Naive thymus-derived CD4-positive, alpha-beta T cell (primary cell): ENCODE measurements at places on chromosomes 11 and 22.
A peak's percentile ranks its signal among the peaks of the same experiment; 100 is the strongest.

- no peak for DNase-seq
Observed at GRCh38 chr11:128456566-128457268, 130.6 kb downstream of the ETS1 start.

DNA sequence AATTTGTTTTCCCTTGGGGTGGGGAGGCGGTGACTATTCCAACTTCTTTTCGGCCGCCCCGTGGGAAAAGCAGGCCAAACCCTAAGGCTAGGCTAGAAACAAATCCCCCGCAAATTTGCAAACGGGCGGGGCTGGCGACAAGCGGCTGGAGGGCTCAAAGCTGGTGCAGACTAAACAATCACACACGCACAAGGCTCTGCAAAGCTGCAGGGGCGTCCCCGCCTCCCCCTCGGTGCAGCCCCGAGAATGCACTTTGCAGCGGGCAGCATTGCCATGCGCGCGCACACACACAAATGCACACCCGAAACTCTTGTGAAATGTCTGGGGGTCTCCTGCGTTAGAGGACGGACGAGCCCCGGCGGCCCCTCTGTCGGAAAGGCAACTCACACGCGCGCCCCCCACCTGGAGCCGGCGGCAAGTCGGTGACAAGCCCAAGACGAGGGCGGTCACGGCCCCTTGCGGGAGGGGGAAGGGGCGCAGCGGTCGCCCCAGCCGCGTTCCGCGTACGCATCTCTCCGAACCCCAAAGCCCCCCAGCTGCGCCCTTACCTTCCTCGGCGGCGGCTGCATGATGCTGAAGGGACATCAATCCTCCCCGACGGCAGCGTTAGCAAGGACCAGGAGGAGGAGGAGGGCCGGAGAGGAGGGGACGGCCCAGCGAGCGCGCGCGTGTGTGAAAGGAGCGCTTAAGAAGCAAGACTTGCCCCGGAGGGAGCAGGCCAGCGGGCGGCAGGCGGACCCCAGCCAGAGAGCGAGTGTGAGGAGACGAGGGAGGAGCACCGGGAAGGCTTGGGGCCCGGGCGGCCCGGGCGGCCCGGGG is 600 bp downstream of the FCHSD2 start:
- DNase-seq, result peak; percentile 64

DNA sequence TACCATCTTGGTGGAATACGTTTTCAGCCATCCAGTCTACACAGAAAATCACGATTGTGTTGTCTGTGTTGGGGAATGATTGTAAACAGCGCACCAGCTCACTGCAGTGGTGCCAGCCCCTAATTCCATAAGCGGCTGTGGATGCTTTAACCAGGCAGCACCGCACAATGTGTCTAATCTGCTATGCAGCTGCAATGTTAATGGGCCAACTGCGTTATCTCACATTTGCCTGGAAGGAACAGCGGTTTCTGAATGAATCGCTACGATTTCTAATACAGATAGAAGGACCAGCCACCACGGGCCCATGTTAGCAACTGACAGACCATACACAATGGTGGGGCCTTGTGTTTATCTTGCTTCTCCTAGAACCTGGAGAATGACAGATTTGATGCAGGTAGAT is 384.5 kb upstream of the KIRREL3 start:
- no peak for DNase-seq

- no peak for DNase-seq
Observed at GRCh38 chr11:132539590-132540368, 992.5 kb downstream of the OPCML start.

GRCh38 chr11:95512177-95512576 is 277.4 kb downstream of the FAM76B start:
- DNase-seq, result no peak

GRCh38 chr11:111729071-111729830 is 36.9 kb downstream of the PPP2R1B start:
- DNase-seq, result no peak
